Inflammatory macrophage treated with lipopolysaccharide for 1 hour (primary cell): ENCODE measurements at places on chromosomes 2 and 18.

GRCh38 chr2:138391946-138392345 is 109.6 kb upstream of the SPOPL start:
- no peak for DNase-seq

DNA sequence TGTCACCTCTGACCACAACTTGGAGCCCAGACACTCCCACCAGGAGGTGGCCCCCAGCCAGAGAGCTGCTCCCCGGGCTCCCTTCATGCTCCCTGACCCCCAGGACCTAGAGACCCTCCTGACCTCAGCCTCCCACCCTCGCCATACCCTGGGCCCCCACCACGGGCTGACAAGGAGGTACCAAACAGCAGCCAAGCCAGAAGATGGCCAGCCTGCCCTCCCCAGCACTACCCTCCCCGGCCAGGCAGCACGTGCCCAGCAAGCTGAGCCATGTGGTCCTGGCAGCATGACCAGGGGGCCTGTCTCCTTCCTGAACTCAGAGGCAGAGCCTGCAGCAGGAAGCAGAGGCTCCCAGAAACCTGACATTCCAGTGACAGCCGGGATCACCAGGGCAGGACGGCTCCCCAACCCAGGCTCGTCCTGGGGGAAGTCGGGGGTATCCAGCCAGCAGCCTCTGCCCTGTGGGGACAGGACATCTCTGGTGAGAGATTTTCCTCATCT is 69.4 kb upstream of the GPC1 start:
- no peak for DNase-seq

GRCh38 chr2:182740701-182741100 is 24.6 kb downstream of the DNAJC10 start:
- DNase-seq, result no peak

- no peak for DNase-seq
These were observed 36.2 kb upstream of the YES1 start for GRCh38 chr18:848062-848861.

DNA sequence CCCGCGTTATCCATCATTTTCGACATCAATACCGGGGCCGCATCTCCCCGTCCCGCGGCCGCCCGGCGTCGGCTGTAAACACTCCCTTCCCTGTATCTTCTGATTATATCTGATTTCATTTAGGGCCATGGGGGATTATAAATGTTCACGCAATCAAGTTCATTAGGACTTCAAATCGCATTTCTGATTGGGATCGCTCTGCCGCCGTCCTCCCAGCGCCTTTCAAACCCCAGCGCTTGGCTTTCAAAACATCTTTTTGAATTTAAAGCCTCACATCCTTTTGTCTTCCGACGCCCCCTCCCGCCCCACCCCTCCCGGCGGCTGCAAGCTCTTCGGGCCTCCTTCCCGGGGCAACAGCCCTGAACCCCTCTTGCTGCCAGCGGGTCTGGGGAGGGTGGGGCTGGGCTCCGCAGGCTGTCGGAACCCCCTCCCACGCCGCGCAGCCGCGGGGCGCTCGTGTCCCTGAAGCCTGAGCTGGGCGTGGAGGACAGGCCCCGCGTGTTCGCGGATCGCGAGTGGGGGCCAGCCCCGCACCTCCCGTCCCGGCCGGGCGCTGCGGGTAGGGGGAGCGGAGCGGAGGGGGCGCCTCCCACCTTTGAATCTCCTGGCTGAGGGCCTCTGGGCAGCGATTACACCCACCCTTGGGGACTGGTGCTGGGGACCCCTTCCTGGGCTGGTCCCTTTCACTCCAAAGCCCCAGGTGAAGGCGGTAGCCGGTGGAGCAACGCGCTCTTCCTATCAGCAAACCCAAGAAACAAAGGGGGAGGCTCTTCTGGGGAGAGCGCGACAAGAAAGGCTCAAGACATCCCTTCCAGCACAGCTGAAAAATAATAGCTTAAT is 11.3 kb upstream of the GBX2 start:
- no peak for DNase-seq

DNA sequence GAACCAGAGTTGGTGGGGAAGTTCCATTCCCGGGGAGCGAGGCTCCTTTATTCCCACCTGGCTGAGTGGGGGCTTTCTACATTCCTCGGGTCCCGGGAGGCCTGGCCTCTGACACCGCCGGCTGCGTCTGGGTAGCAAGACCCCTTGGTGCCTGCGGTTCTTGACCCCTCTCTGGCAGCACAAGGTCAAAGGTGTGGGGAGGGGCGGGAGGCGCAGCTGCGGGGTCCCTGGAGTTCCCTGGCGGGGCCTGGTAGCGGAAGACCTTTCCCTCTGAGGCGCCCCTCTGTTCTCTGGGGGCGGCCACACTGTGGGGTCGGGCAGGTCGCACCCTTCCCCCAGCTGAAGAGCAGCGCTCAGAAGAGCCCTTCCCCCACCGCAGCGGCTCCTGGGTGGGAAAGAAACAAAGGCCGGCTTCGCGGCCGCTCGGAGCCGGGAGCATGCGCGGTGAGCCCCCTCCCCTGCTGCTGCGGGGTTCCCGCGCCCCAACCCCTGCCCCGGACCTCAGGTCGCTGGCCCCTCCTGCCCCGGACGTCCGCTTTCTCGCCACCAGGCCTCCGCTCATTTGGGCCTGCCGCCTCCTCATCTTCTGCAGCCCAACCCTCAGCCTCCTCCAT is 146.3 kb downstream of the ANKRD44 start:
- no peak for DNase-seq

- DNase-seq, result peak; percentile 96
These were observed at the start of gene EML4 for GRCh38 chr2:42169100-42169873. Gene EML4, plus strand, starts transcription at chr2:42169353. Its CDS starts 259 bp downstream, at chr2:42169612.

DNA sequence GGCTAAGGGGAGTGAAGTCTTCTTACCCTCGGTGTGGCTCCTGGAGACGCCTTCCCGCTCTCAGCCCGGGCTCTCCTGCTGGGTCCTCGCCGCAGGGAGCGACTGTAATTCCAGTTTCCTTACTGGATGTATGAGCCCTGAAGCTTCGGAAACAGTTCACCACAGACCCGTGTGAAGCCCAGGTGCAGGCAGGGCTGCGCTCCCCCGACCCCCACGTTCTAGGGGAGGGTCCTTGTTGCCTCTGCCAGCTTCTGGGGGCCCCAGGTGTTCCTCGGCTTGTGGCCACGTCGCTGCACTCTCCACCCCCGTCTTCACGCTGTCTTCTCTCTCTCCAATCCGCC is 5.1 kb upstream of the ASB1 start:
- DNase-seq, result no peak

DNA sequence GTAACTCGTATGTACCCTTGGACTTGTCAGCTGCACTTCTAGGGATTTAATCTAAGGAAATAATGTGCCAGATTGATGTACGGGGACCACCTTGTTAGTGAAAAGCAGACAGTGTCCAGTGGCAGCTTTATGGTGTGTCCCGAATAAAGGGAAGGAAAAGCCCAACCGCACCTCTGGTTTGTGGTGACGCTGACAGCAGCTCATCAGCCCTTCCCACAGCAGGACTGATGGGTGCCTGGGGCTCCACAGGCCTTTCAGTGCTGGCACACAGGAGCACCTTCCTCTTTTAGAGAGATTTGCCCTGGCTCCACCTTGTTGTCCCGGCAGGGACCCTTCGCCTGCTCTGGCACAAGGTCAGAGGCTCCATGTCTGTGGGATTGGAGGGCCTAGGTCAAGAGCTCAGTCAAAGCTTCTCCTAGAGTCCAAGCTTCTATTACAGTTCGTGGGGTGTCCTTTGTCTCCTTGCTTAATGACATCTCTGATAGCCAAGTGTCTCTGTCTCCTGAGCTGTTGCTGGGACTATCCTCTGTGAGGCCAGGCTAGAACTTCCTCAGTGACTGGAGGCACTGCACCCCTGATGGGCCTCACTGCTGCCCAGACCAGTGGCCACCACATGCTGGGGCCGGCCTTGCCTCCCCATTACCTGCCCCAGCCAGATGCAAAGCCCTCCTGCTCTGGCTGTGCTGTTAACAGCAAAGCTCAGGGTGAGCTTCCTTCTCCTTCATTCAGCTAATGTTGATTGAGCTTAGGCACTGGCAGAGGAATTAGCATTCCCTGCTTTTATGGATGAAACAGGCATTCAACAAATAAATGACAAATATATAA is 33.0 kb upstream of the SCLY start:
- no peak for DNase-seq
